Cerebellar cortex (tissue), 1 donor: ENCODE measurements at places on chromosomes 5 and 9.

GRCh38 chr9:106420511-106420944, 442.4 kb upstream of the ZNF462 start:
- no peak for DNase-seq

DNA sequence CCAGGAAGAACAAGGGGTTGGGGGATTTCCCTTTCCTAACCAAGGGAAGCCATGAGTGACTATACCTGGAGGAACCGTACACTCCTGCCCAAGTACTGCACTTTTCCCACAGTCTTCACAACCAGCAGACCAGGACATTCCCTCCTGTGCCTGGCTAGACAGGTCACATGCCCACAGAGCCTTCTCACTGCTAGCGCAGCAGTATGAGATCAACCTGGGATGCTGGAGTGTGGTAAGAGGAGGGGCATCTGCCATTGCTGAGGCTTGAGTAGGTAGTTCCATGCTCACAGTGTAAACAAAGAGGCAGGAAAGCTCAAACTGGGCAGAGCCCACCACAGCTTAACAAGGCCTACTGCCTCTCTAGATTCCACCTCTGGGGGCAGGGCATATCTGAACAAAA, 35.9 kb downstream of the SAXO1 start:
- no peak for DNase-seq

DNA sequence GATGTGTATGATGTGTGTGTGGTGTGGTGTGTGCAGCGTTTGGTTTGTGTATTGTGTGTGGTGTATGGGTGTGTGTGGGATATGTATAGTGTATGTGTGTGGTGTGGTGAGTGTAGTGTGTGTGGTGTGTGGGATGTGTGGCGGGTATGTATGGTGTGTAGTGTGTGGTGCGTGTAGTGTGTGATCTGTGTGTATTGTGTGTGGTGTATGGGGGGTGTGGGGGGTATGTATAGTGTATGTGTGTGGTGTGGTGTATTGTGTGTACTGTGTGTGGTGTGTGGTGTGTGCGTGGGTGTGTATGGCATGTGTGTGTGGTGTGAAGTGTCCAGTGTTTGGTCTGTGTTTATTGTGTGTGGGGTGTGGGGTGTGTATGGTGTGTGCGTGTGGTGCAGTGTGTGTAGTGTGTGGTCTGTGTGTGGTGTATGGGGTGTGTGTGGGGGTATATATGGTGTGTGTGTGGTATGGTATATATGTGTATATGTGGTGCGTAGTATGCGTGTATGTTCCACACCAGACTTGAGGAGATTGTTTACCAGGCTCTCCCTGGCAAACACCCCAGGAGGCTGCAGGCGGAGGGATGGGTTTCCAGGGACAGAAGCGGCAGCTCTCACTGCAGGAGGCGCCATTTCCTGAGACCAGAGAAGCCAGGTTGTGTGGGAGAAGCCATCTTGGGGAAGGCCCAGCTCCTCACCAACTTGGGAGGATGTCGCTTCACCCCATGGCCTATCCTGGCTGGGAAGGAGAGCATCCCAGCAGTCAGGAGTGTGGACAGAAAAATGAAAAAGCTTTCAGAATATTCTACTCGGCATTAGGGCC, 138.1 kb downstream of the NXNL2 start:
- no peak for DNase-seq

DNA sequence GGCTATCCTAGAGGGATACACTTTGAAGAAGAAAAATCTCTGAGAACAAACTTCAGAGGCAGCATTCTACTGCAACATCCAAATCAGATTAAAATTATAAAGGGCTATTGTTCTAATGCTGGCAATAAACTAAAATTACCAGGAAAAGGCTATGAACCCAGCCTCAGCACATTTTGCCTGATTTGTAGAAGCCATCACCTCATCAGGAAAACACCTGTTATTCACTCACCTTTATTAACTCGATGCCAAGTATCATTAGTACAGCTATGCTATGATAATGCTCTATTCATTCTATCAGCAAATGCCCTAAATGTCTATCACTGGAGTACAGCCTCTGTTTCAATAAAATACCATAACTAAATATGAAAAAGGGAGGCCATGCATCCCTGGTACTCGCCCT, 510.2 kb downstream of the RASEF start:
- DNase-seq = no peak

- DNase-seq = no peak
Observed at GRCh38 chr9:77843076-77843870, 188.3 kb downstream of the GNAQ start.

- no peak for DNase-seq
Observed at GRCh38 chr9:77158772-77159513, 18.4 kb upstream of the VPS13A start.
